ENCODE measurements at places on chromosomes 7 and 10.

DNA sequence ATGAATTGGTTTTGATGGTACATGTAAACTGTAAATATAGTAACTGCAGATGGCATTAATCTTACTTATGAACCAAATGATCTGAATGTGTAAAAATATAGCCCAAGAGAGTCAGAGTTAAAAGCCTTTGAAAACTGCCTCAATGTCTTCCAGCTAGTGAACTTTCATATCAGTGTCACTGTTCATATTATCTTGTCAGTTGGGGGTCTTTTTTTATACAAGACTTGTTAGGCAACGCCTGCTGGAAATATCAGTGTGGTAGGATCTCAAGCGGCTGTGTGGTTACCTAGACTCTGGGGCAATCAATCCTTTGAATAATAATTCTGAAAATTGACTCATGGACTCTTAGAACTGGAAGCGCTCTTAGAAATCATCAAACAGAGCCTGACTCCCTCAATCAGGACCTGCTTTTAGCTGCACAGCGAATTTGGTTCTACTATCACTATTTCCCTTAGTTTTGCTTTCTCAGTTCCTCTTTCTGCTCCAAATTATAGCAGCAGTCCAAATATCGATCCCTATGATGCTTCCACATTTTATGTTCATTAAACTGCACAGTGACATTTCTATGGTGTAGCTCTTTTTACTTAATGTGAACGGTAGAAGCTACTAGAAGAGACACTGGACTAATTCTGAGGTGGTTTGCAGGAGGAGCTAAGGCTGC lies 100.1 kb upstream of the COL1A2 start:
- DNase-seq, result no peak

DNA sequence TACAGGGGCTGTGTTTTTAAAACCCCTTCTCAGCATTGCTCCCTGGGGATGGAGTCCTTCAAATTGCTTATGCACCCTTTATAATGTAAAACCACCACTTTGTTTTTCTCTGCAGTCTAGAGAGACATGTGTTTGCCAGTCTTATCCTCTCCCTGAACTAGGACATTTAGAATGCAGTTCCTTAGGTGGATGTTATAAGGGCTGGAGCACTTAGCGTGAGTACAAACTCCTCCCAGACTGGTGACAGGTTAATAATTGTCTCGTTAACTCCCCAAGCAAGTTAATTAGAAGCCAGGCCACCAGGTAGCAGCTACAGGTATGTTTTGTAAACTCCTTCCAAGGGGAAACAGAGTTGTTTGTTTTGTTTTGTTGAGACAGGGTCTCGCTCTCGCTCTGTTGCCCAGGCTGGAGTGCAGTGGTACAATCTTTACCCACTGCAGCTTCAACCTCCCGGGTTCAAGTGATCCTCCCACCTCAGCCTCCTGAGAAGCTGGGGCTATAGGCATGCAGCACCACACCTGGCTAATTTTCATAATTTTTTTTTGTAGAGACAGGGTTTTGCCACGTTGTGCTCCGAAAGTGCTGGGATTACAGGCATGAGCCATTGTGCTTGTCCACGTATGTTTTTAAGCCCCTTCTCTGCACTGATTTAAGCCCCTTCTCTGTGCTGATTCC lies 100.2 kb downstream of the FAM107B start:
- DNase-seq, result peak; percentile 50

GRCh38 chr10:102988404-102989314 lies 70.6 kb downstream of the CNNM2 start:
- DNase-seq, result no peak

GRCh38 chr7:85343484-85343883 lies 156.6 kb upstream of the SEMA3D start:
- DNase-seq, result no peak

GRCh38 chr10:52897162-52897561 lies 124.6 kb upstream of the MBL2 start:
- no peak for DNase-seq

DNA sequence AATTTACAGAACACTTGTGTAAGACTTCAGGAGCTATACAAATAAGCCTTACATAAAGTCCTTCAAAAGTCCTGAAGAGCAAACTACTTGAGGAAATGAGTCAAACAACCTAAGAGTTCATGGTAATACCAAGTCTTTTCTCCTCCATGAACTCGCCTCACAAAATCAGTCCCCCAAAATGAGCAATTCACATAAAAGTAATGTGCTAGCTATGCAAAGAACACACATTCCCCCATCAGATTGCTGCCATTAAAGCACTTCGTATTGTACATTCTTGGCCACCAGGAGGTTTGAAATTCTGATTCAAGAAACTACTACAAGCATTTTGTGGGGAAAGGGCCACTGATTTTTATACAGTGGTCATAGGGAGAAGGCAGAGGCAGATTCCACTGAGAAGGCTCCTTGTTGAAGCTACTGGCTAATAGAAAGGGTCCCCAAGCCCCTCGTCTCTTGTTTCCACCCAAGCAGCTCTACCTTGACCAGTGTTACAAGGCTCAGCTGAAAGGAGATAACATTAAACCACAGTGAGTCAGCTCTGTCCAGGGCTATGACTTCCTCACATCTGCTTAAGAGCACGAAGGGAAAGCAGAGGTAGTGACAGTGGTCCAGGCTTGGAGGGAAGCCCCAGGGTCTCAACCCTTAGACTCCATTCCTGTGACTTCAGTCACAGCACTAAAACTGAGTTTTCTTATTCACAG lies 115.2 kb upstream of the CDK1 start:
- no peak for DNase-seq

GRCh38 chr10:59361663-59362143 lies 646 bp downstream of the FAM13C start:
- DNase-seq, result no peak

GRCh38 chr10:43069211-43069515 lies 7.7 kb upstream of the RET start:
- no peak for DNase-seq

- DNase-seq, result no peak
Measured at GRCh38 chr7:116897661-116898060, 35.3 kb downstream of the CAPZA2 start.

DNA sequence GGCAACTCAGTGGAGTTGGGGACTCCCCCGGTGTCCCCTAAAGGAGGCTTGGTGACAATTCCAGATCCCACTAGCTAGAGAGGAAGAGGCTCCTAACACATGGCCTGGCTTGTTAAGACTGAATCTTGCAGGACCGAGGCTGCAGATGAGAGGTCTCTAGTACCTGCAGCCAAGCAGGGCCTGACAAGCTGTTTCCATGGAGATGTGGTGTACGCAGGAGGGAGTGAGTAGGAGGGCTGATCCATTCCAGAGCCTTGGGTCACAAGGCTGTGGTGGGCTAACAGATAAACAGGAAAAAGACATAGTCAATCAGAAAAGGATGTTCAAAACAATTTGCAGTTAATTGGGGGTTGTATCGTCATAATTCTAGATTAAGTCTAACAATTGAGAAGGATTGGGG lies 77.3 kb upstream of the MKLN1 start:
- DNase-seq, result no peak

DNA sequence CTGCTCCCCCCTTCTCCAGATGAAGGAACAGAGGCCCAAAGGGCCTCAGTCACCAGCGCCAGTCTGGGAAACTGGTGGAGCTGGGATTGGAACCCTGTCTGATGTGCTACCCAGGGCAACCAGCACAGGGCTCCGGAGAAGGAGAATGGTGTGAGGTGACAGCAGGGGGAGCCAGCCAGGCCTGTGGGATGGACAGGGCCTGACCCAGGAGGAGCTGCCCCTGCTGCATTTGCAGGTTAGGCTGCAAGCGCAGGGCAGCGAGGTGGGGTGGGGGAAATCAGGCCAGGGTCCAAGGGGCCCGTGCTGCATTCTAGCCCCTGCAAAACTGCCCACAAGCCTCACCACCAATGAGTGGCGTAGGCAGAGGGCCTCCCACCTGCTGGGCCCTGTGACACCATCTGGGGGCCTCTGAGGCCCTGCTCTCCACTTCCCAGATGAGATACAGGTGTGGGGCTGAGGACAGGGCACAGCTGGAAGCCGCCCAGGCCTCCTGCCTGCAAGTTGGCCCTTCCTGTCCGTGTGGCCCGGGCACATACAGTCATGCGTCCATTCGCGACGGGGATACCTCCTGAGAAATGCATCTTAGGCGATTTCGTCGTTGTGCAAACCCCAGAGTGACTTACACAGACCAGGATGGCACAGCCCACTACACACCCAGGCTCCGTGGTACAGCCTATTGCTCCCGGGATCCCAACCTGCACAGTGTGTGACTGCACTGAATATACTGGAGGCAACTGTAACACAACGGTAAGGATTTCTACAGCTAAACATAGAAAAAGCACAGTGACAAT lies 45.3 kb downstream of the RASGEF1A start:
- DNase-seq, result peak; percentile 47

DNA sequence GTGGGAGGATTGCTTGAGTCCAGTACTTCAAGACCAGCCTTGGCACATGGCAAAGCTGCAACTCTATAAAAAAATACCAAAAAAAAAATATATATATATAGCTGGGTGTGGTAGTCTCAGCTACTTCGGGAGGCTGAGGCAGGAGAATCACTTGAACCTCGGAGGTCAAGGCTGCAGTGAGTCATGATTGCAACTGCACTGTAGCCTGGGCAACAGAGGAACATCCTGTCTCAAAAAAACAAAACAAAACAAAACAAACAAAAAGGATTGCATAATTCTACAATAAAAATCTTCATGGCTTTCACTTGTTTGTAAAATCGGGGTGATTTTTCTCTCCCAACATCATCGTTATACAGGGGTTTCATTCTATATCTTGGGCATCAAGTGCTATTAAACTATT lies 35.1 kb downstream of the GUSB start:
- DNase-seq, result peak; percentile 56

GRCh38 chr7:129295015-129295423 lies 70.2 kb downstream of the AHCYL2 start:
- no peak for DNase-seq

GRCh38 chr7:82017334-82017943 lies 247.6 kb upstream of the HGF start:
- DNase-seq, result no peak

DNA sequence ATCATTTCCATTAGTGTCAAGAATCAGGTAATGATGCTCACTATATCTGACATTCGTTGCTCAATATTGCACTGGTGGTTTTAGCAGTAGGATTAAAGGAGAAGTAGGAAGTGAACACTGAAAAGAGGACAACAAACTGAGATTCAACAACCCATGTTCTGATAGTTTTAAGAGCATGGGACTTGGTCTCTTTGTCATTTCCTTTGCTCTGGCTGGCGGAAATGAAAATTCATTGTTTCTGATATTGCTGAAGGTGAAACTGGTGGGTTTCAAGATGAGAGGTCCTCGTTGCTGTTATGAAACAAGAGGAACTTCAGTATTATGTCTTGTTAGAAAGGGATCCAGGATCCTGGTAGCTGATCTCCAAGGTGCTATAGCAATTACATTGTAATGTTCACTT lies 129.0 kb downstream of the DNAH11 start:
- DNase-seq, result no peak

DNA sequence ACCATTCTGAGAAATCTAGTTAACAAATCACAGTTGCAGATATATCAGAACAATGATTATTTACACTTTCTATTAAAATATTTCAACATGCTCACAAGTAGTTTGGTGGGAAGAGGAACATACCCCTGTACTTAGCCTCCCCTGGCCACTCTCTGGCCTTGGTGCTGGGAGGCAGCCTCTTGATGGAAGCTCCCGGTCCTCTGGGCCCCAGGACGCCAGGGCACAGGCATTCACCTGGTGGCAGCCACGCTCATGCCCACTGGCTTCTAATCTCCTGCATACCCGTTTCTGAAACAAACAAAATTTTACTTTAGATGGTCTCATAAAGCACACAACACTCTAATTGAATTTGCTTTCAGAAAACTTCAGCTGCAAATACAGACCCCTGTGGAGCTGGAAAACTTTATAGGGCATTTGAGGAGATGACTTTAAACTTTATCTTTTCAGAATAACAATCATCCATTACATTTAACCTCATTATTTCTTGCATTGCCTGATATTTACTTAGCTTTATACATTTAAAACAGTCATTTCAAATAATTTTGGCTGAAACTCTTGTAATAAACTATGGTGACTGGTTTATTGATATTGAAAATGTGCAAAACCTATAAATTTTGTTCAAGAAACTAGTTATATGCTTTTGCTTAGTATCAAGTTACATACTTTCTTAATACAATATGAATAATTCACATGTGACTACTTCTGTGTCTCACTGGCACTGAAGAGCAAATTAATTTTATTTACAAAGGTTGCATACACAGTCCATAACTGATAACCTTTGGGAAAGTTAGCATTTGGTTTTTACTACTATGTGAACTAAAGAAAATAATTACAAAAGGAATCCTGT lies 30.8 kb downstream of the C10orf143 start:
- no peak for DNase-seq

GRCh38 chr7:32066441-32066840 lies 3.8 kb downstream of the PDE1C start:
- no peak for DNase-seq

GRCh38 chr10:67837541-67838314 lies at the start of gene DNAJC12:
Gene DNAJC12, minus strand, starts transcription at chr10:67838188. Its CDS starts 177 bp downstream, at chr10:67838011.
- no peak for DNase-seq

DNA sequence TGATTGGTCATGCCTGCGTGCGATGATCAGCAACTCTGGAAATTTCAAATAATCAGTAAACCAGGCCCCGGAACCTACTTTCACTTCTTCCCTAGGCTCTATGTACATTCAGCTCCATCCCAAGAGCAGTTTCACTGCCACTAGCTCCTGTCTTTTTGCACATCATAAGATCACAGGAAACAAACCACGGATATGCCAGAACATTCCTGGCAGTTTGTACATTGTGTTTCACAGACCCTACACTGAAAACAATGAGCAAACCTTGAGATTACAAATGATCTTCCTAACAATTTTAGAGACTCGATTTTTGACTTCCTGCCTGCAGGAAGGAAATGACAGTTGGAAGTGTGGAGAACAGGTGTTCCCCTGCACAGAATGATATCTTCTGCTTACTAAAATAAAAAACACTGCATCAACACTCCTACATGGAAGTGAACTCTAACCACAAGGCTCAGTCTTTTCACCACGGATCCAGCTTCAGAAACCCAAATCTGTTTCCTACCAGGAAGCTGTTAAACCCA lies 7.6 kb upstream of the TMEM236 start:
- DNase-seq, result no peak

DNA sequence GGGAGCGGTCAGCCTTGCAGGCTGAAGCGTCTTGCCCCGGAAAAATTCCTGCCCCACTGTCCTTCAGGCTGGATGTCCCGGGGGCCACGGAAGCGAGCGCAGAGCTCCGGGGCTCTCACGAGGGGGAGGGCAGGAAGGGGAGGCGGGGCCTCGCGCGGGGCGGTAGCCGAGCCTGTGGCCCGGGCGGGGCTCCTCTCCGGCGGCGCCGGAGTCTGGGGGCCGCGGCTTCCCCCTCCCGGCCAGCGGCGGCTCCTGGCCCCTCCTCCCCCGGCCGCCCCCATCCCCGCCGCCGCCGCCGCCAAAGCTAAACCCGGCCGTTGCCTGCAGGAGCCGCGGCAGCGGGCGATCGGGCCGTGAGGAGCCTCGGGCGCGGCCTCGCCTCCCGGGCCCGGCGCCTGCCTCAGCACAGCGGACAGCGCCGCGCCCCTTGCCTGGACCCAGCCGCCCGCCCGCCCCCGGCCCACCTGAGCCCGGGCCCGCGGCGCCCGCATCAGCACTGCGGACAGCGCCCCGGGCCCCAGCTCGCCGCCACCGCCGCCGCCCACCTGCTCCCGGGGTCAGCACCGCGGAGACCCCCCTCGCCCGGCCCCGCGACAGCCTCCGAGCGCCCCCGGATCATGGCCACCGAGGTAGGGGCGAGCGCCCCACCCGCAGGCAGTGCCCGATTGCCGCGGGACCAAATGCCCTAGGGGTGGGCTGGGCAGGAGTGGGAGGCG lies at the start of gene GOLGA7B:
Gene GOLGA7B (plus strand): TSS at position 157 of the 716 bp plus-strand sequence. CDS start 461 bp downstream, at position 618.
- peak; percentile 75 for DNase-seq

- DNase-seq, result no peak
Measured at GRCh38 chr7:24500599-24500998, 72.7 kb upstream of the PALS2 start.
